CD8-positive, alpha-beta memory T cell (primary cell): ENCODE measurements at places on chromosomes 13 and 19. TPM values are rescaled to one million over a fixed set of nuclear protein-coding genes. Genes with fewer than 3 reads are reported as not detected.

Gene NKG7
- total RNA-seq = 901 TPM

Gene ZNF525
- 18.7 TPM for total RNA-seq

Gene DMRTC2
- total RNA-seq = not detected

Gene CEACAM21
- 29.2 TPM for total RNA-seq

Gene NKPD1
- total RNA-seq = 0.18 TPM

Gene EMP3
- total RNA-seq = 273 TPM

Gene TNNT1
- total RNA-seq = not detected

Gene ZNF738
- 8.3 TPM for total RNA-seq

Gene COX6B2
- total RNA-seq = not detected

Gene GFY
- total RNA-seq = not detected

Gene CLDND2
- 25.0 TPM for total RNA-seq

Gene KLK4
- total RNA-seq = not detected

Gene PGLYRP1
- total RNA-seq = not detected

Gene SRRM5
- total RNA-seq = 0.24 TPM

Gene CALR3
- not detected for total RNA-seq

Gene CFAP97D2
- not detected for total RNA-seq

Gene CYP4F3
- total RNA-seq = 0.16 TPM

Gene PINLYP
- total RNA-seq = 9.9 TPM

Gene NR1H2
- 82.3 TPM for total RNA-seq

Gene PCSK4
- 1.0 TPM for total RNA-seq

Gene CYP2A7
- total RNA-seq = not detected

Gene KRTDAP
- not detected for total RNA-seq

Gene TEX29
- total RNA-seq = not detected

Gene SIGLEC10
- 2.9 TPM for total RNA-seq

Gene ZSCAN22
- 5.3 TPM for total RNA-seq

Gene ZAR1L
- not detected for total RNA-seq
